Metanephros (tissue), 2 donors: ENCODE measurements at places on chromosomes 3 and 15. TPM values are rescaled to one million over a fixed set of nuclear protein-coding genes. Genes with fewer than 3 reads are reported as not detected.

The NRG4 gene
- 2.5 TPM for total RNA-seq

The SLC28A2 gene
- total RNA-seq = 0.23 TPM

The LSAMP gene
- 6.7 TPM for total RNA-seq

The PRTG gene
- total RNA-seq = 26.0 TPM

The RBPMS2 gene
- total RNA-seq = 1.4 TPM

The KNL1 gene
- 13.7 TPM for total RNA-seq

The TMEM207 gene
- 12.2 TPM for total RNA-seq

The LPP gene
- 98.2 TPM for total RNA-seq

The PLSCR4 gene
- total RNA-seq = 32.8 TPM

The ARPIN gene
- total RNA-seq = 21.7 TPM

The REC114 gene
- total RNA-seq = not detected

The NEK11 gene
- total RNA-seq = 15.2 TPM

The TMEM212 gene
- total RNA-seq = not detected

The SERPINI2 gene
- 0.82 TPM for total RNA-seq

The BRPF1 gene
- 17.2 TPM for total RNA-seq

The HDAC11 gene
- total RNA-seq = 23.9 TPM

The TMEM108 gene
- 1.8 TPM for total RNA-seq
